T-helper 1 cell (primary cell): ENCODE measurements at places on chromosomes 7 and 10.

- no peak for DNase-seq
Observed at GRCh38 chr7:698515-699475, 27.7 kb upstream of the DNAAF5 start.

DNA sequence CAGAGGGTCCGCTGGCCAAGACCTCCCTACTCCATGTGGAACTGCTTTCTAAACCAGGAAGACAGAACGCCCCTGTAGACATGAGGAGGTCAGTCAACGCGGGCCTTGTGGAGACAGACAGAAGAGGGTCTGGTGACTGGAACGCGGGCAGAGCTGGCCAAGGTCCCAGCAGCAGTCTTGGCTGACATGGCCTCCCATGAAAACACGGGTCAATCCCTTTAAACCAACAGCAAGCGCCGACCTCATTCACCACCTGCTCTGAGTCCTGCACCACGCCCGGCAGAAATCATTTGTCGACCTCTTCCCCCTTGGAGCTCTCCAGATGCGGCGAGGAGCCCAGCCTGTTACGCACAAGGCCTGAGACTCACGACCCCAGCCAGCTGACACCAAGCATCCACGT lies 78.5 kb downstream of the ZRANB1 start:
- no peak for DNase-seq

- no peak for DNase-seq
Observed at GRCh38 chr7:41272664-41273063, 430.2 kb downstream of the INHBA start.

GRCh38 chr7:27316311-27316710 lies 73.7 kb downstream of the EVX1 start:
- no peak for DNase-seq

DNA sequence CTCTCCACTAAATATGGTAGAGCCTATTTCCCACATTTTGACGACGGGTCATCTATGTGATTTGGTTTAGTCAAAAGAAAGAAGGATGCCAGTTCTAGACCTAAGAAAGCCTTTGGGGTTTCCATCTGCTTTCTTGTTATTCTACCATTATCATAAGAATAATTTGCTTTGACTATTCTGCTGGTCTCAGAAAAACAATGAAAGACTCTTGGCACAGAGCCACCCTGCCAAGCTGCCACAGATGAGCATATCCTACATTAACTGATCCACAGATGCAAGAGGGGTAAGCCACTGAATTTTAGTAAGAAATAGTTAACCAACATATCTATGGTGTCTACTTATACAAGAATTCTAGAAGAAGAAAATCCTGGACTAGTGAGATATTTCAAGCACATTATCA lies 158.6 kb upstream of the MAGI2 start:
- DNase-seq: no peak

- no peak for DNase-seq
Observed at GRCh38 chr7:116730097-116731022, 58.4 kb downstream of the MET start.

- DNase-seq: no peak
Observed at GRCh38 chr10:130636313-130636930, 500.2 kb downstream of the GLRX3 start.

DNA sequence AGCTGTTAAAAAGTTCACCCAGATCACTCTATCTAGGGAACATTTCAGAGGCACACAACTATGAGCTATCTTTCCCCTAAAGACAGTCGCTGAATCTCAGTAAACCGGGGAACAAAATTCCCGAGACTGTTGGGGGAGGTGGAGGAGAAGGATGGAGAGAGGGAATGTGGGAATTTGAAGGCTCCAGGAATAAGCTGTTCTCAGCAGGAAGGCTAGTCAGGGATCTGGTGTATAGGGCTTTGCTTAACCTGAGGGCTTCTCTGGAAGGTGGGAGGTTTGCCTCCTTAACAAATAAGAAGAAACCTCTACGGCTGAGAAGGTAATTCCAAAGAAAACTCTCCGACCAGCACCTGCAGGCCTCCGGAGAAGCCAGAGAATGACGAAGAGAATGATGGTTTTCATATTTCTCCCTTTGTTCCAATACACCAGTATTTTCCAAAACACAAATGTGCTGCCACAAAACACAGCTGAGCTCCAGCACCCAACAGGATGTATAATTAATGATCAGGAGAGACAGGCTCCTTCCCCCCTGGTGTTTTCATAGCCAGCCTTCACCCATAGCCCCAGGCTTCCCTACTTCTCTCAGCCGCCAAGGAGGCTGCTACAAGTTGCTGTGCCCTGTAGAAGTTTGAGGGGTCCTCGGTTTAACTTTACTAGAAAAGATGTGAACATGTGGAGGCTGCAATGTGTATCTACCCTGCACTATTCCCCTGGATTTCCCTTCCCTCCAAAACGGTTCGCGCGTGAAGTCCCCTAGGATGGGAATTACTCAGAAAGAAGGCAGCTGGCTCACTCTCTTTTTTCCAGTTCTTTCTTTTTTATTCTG lies 2.0 kb downstream of the KCNMA1 start:
- no peak for DNase-seq

GRCh38 chr10:71613261-71613777 lies 106.3 kb downstream of the C10orf105 start:
- DNase-seq: no peak

- DNase-seq: no peak
Observed at GRCh38 chr10:4656576-4657194, 169.3 kb upstream of the AKR1E2 start.
